ENCODE measurements at places on chromosomes 2 and 18.

DNA sequence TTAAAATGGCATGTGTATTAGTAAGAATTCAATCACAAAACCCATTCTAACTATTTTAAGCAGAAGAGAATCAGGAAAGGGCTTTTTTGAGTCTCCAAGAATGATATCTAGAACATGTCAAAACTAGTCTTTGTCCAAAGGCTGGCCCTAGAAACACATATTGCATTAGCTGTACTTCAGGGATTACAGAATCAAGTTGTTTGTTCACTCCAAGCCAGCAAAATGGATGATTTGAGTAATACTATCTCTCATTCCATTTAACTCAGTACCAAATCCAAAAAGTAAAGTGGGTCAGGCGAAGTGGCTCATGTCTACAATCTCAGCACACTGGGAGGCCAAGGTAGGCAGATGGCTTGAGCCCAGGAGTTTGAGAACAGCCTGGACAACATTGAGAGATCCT, 41.3 kb downstream of the ATF2 start:
- DNase-seq: no peak

DNA sequence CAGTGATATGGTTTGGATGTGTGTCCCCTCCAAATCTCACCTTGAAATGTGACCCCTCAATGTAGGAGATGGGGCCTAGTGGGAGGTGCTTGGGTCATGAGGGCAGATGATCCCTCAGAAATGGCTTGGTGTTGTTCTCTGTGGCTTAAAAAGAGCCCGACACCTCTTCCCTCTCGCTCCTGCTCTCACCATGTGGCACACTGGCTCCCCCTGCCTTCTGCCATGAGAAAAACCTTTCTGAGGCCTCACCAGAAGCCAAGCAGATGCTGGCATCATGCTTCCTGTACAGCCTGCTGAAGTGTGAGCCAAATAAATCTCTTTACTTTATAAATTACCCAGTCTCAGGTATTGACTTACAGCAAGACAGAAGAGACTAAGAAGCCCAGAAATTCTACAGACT, 357.1 kb downstream of the NRXN1 start:
- DNase-seq: no peak

GRCh38 chr2:122543815-122544214, 788.4 kb downstream of the TSN start:
- no peak for DNase-seq

DNA sequence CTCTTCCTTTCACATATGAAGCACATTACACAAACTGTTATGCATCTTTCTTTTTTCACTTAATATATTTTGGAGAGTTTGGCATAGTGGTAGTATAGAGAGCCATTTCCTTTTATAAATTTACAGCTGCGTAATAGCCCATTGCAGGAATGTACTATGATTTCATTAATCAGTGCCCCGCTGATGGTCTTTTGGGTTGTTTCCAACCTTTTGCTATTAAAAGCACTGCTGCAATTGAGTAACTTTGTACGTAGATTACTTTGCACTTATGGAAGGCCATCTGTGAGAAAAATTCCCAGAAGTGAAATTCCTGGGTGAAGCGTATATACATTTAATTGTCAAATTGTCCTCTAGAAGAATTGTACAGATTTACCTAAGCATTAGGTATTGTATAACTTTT, 565.3 kb upstream of the ZNF804A start:
- DNase-seq: no peak

DNA sequence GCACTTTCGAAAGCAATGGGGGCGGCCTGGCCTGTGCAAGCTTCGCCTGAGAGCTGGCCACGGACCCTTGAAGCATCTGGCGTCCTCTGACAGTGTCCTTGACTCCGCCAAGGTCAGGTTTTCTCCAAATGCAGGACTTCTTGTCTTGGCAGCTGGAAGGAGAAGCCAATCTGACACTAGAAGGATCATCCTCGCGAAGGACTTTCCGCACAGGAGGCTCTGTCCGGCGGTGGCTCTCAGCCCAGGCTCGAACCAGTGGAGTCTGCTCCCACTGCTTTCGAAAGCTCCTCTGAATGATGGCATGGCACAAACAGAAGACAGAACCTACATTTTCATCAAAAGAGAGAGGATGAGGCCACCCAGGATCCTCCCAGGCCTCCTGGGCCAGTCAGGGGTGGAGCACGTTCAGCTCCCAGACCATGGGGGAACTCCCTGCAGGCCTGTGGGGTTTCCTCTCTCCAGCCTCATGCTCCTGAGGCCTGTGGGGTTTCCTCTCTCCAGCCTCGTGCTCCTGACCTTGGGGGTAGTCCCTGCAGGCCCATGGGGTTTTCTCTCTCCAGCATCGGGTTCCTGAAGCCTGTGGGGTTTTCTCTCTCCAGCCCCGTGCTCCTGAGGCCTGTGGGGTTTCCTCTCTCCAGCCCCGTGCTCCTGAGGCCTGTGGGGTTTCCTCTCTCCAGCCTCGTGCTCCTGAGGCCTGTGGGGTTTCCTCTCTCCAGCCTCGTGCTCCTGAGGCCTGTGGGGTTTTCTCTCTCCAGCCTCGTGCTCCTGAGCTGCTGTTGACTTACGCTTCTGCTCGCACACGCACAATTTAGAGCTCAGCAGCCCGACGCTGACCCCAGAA, 396.5 kb upstream of the SALL3 start:
- DNase-seq: no peak

GRCh38 chr2:212147921-212148513, 390.6 kb downstream of the ERBB4 start:
- no peak for DNase-seq

DNA sequence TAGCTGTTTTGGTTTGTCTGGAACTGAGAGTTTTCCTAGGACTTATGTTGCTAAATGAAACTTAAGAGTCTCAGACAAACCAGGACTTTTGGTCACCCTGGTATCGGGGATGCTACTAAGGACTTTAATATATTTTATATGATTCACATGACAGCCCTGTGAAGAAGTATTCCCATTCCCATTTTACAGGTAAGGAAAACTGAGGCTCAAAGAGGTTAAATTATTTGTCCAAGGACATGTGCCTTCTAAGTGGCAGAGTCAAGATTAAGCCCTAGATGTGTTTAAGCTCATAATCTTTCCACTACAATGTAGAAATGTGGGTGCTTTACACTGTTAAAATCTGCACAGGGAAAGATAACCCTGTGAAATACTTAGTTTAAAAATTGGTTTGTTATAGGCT, 77.7 kb upstream of the ATP5MC3 start:
- no peak for DNase-seq

- DNase-seq: no peak
Observed at GRCh38 chr18:10490401-10491165, 35.2 kb upstream of the NAPG start.

- no peak for DNase-seq
Observed at GRCh38 chr2:190990132-190990531, 23.8 kb downstream of the STAT1 start.

All from neuronal stem cell (in vitro differentiated cells).